ENCODE measurements at places on chromosomes 3 and 15.

GRCh38 chr3:36647423-36647853, 116.9 kb downstream of the DCLK3 start:
- DNase-seq, result no peak

- no peak for DNase-seq
Measured at GRCh38 chr3:133469140-133469731, 69.4 kb downstream of the BFSP2 start.

DNA sequence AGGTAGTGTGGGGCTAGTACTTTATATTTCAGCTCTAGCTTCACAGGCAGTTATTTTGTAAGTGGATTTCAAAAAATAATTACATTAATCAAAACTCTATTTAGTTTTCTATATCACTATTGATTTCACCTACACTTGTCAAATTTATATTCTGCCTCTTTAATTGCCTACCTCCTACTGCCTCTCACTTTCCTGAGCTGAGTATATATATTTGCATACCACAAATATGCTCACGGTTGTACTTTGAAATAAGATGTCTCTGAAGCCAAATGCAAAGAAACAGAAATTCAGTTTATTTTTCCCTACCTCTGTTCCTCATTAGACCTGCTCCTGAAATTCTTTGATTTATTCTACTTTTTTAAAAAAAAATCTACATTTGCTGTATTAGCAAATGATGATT, 309.3 kb upstream of the TGFBR2 start:
- DNase-seq, result no peak

DNA sequence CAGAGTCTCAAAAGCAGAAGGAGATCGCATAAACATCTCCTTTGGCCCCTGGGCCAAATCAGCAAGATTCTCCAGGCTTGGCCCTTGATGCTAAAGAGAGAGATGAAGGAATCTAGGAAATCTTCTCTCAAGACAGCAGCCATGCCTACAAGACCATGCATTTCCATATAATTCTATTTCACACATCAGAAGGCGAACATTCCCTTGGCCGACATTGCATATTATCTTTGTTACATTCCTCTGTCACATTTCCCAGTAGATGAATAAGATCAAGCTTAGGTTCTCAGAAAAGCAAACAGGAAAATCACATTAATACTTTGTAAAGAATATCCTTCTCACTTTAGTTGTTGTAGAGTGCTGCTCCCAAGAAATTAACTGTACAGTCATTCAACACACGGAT, 21.3 kb downstream of the GASK1A start:
- DNase-seq, result no peak

GRCh38 chr3:172148702-172149565, 109.6 kb downstream of the FNDC3B start:
- no peak for DNase-seq

- DNase-seq, result no peak
Measured at GRCh38 chr15:29103824-29104565, 165.6 kb downstream of the NSMCE3 start.

GRCh38 chr3:157465741-157466140, 29.1 kb downstream of the PTX3 start:
- no peak for DNase-seq
